Activated CD8-positive, alpha-beta memory T cell treated with anti-CD3 and anti-CD28 coated beads for 1 hour (primary cell): ENCODE measurements at places on chromosomes 6 and 20.

- DNase-seq = no peak
Observed at GRCh38 chr6:113539623-113540022, 317.5 kb upstream of the MARCKS start.

GRCh38 chr6:106256201-106256968, 69.2 kb downstream of the ATG5 start:
- DNase-seq = no peak

DNA sequence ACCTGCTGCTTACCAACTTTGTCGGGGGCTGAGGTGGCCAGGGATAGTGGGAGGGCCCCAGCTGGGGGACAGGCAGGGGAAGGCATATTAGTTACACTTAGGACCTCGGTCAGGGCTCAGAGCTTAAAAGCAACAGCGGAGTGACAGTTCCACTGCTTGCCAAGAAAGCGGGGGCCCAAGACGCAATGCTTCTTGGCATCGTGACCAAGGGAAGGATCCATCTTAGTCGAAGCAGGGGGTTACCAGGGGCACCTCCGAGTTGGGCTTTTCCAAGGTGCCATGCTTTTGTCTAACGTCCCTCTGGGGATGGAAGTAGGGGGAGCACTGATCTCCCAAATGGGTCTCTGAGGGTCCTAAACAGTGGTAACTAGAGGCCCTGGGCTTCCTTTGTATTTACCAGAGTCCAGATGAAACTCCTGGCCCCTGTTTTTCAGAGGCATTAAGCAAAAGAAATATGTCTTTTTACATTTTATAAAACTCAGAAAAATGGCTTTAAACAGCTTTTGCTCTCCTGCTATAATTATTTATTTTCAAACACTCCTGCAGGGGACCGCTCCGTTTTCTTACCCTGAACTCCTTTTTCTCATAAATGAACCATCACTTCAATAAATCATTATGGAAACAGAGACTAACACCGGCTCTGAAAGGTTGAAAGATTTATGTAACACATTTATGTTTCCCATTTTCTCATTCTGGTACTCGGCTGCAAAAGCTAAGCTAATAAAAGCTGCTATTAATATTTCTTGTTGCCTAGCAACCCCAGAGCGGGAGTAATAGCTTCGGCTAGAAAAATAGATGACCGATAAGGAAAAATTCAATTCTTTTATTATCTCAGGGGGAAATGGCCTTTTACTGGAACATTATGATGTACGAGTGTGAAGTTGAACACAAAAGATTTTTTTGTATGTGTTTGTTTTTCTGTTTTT, 100.4 kb downstream of the TOX2 start:
- DNase-seq = no peak

GRCh38 chr6:93424303-93425064, 5.1 kb upstream of the EPHA7 start:
- DNase-seq = no peak

DNA sequence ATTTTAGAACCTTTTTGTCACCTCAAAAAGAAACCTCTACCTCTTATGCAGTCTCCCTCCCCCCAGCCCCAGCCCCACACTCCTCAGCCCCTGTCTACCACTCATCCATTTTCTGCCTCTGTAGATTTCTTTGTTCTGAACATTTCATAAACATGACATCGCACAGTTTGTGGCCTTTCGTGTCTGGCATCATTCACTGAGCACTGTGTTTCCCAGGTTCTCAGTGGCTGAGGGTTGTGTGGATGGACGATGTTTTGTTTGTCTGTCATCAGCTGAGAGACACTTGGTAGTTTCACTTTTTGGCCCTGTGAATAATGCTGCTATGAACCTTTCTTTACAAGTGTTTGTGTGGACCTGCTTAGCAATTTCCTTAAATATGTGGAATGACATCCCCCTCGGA, 64.5 kb downstream of the FAM120B start:
- DNase-seq = no peak

DNA sequence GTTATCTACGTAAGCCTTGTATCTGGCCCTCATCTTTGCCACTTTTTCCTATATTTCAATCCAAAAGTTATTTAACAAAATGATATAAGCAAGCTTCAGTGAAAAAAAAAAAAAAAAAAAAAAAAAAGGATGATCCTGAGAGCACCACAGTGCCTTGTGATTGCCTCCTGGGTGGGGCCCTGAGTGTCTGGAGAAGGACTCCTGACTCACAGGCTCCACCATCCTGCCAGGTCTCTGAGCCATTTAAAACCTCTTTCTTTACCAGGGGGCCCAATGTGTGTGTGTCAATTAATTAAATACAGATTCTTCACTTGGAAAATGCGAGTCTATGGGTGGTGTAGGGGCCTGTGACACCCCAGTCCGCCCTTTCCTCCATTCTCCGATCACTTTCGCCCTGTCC, 105.2 kb downstream of the SMOC2 start:
- no peak for DNase-seq

DNA sequence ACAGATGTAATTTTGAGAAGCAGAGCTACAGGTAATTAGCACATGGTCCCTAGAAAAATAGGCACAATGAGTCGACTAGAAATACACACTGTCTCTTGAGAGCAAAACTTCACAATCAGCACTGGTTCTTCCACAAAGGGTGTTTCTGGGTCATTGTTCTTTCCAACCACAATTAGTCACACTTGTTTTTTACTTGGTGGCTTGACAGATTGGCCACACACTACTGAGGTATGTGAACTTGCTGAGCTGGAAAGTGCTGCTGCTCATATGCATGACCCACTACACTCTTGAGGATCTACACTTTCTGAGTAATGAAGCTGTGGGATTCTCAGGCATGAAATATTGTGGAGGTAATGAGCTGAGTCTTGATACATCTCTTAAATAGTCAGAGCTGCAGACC, 347.7 kb downstream of the BCKDHB start:
- no peak for DNase-seq

DNA sequence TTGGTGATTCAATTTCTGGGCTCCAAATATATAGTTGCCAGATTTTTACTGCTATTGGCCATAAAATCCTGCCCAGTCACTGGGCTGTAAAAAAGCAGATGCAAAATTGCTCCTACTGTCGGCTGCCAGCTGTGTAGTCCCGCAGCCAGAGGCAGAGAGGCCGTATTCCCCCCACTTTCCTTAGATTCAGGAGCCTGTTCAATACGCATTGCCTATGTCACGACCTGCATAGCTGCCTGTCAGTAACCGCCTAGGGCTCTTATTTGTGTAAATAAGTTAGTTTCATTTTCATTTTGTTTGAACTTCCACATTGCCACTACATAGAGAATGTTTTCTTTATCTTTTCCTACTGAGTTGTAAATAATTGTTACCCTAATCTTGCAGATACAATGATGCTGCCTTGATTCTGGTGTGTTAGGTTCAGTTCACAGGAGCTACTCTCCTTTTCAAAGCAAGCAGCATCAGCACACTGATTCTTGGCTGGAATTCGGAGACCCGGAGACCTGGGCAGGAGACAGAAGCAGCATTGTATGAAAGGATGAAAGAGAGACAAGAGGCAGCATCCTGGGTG, 46.0 kb upstream of the UST start:
- no peak for DNase-seq

DNA sequence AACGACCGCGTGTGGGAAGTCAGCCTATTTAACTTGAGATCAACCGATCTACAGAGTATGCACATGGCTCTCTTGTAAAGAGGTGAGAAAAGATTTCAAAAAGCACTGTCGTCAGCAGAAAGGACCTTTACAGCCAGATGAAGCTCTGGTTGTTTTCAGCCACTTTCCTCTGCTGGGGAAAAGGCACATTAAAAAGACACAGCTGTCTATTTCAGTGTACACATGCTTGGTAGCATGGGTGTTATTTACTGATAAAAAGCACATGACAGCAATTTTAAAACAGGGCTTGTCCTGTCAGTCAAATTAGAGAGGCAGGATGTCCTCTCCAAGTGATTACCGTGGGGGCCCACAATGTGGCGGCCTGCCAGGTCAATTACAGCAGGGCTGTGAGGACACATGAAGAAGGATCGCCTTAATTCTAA, 188.9 kb downstream of the PRKN start:
- DNase-seq = no peak

DNA sequence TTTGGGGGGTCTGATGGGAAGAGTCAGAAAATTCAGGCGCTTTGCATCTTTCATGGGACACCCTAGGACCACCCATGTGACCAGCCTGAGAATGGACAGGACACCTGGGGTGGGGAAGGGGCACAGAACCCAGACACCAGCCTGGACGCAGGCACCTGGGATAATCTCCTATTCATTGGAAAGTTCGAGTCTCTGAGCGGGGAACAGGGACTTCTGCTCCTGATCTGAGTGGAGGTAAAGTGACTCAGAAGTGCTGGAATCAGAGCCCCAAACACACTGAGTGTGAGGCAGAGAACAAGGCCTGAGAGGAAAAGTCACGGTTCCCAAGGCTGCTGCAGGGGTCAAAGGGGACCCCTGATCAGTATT, 1.4 kb downstream of the HLA-B start:
- DNase-seq = no peak

GRCh38 chr6:17871836-17872235, 115.6 kb downstream of the KIF13A start:
- DNase-seq = no peak

DNA sequence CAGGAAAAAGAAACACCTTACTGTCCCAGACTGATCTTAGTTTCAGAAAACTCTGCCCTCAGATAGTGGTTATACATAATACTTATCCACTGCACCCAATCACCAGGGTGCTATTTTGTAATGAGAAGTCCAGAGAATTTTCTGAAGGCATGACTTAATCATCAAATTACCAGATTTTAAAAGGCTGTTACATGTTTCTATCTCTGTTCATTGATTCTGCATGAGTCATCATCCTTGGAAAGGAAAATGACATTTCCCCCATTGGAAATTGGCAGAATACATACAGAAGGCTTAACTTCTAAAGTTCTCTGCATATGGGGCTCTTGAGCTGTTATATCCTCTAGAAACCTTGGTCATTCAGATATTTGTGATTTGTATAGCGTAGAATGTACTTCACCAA, 587.9 kb upstream of the FLRT3 start:
- no peak for DNase-seq

DNA sequence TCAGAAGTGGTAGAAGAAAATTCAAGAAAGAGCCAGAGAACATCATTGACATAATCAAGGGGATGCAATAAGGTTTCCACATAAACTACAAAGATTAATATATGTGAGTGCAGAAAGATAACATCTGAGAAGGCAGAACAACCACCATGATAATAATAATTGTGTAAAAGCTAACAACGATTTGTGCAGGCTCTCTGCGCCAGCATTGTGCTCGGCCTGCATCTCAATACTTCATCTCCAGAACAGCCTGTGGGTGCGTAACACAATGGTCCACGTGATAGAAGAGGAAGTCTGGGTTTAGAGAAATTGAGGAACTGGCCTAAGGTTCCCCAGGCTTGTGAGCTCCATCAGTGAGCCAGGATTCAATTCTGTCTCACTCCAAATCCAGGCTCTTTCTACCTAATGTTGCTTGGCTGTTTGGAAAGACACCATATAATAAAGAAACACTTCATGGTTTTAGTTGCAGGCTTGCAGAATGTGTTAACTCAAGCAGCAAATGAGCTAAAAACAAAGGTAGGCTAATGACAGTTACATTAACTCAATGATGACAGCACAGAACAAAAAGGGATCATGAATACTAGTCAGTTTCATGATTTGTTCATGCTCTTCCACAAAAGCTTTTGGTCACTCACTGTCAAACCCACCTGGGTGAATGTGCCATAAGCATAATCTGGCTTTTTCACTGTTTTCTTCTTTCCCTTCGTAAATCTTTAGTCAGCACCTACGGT, 71.2 kb downstream of the LY86 start:
- DNase-seq = no peak

- DNase-seq = no peak
Observed at GRCh38 chr6:140850438-140850837, 1282.3 kb upstream of the GJE1 start.

GRCh38 chr20:52993076-52993475, 20.9 kb downstream of the TSHZ2 start:
- DNase-seq = no peak

DNA sequence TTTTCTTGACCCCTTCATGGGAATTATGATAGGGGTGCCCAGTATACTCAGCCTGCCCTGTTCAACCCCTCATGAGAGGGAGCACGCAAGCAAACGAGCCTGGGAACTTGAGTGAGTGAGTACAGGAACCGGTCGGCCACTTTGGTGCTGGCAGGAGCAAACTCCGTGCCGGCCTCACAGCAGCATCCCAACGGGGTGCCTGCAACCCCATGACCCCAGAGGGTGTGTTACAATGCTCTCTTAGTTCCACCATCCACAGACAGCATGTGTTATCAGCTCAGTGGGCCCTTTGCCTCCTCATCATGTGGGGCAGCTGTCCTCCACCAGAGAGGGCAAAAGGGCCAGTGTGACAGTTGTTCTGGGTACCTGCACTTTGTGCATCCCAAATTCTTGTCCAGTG, 289.8 kb downstream of the FRK start:
- DNase-seq = no peak

DNA sequence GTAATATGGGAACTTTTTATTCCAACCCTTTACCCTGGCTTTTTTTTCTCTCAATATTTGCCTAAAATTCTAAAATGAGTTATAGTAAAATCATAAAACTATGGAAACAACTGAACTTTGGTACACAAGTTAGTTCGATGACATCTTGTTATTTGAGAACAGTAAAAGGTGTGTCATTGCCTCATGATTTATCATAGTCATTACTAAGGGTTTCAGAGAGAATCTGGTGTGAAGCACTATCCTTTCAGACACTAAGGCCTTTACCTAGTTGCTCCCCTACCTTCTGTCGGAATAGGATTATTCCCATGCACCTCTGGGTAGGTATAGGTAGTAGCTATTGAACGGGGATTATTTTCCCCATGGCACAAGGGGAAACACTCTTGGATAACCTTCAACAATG, 11.4 kb downstream of the TAF11 start:
- DNase-seq = no peak

- no peak for DNase-seq
Observed at GRCh38 chr20:49657118-49657901, 56.4 kb downstream of the B4GALT5 start.

- DNase-seq = no peak
Observed at GRCh38 chr6:41581381-41581991, 35.3 kb downstream of the FOXP4 start.

GRCh38 chr20:31987744-31988143, 19.8 kb downstream of the XKR7 start:
- DNase-seq = no peak

GRCh38 chr6:1832844-1833787, 223.4 kb downstream of the FOXC1 start:
- DNase-seq = no peak

DNA sequence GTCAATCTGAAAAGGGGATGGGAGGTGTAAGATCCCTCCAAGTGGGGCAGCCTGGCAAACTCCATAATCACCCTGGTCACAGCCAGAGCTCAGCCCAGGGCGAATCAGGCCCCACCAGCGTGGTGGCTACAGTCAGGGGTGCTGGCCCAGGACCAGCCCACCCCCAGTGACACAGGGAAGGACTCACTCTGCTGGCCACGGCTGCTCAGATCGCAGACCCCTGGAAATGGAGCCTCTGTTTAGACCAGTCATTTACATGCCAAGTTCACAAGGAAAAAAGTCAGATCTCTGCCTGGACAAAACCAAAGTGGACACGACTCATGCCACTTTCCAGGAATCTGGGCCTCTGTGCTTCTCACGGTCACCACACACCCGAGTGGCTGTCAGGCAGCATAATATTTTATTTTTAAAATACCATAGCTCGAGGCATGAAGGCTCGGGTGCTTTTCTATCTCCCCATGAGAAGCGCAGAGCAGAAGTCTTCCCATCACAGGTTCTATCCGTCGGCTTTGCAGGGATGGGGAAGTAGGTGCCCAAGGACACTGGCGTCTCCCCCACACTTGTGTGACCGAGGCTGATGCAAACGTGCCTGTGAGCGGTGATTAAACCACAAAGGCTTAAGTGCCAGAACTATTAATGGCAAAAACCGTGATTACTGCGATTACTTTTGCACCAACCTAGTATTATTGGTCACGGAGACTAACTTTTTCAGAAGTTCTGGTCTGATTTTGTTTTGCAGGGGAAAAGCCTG, 13.0 kb downstream of the PXDC1 start:
- no peak for DNase-seq
